ENCODE measurements at places on chromosomes 11 and 22.

GRCh38 chr22:25816522-25817059 is 74.6 kb downstream of the MYO18B start:
- DNase-seq = no peak

- no peak for DNase-seq
Observed at GRCh38 chr11:134429106-134429505, 17.1 kb upstream of the B3GAT1 start.

- DNase-seq = no peak
Observed at GRCh38 chr22:27467711-27468110, 333.8 kb downstream of the MN1 start.

DNA sequence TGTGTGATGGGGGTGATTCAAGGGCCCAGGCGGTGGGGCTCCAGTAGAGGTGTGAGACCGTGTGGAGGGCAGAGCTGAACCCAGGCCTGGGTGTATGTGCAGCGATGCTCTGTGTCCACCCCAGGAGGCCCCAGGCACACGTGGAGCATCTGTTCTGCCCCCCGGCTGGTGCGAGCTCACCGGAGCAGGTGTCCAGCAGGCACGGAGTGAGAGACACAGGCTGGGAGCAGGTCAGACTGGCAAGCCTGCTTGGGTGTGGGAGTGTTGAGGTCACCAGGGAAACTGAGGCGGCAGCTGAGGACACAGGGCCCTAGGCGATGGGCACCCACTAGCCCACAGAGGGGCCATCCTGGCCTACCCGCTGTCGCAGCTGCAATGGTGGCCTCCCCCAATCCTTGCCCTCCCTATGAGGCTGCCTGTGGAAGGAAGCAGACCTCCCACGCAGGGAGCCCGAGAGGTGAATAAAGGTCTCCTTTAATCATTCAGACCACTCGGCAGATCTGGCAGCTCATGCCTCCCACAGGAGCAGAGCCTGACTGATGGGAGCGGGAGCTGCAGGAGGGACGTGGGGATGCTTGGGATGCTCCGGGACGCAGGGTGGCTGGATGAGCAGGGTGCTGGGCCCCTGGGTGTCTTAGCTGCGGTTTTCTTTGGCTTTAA is 1165.1 kb downstream of the BRD1 start:
- peak; percentile 30 for DNase-seq

DNA sequence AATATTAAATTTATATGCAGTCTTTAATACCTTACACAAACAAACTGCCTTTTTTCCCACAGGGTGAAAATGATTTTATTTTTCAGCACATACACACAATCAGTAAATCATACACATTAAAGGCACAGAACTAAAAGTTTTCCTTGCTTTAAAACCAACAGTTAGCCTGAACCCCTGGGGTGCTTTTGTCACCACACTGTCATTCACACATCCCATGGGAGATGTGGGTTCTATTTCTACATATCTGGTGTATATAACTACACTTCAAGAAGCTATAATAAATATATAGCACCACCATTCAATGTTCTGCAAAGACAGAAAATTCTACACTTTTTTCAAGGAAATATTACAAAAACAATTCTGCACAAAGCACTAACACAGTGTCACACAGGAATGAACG is 197.0 kb downstream of the GUCY1A2 start:
- no peak for DNase-seq

GRCh38 chr11:121958323-121958970 is 157.6 kb downstream of the BLID start:
- no peak for DNase-seq

- DNase-seq = no peak
Observed at GRCh38 chr11:83249972-83250593, 36.1 kb downstream of the CCDC90B start.

DNA sequence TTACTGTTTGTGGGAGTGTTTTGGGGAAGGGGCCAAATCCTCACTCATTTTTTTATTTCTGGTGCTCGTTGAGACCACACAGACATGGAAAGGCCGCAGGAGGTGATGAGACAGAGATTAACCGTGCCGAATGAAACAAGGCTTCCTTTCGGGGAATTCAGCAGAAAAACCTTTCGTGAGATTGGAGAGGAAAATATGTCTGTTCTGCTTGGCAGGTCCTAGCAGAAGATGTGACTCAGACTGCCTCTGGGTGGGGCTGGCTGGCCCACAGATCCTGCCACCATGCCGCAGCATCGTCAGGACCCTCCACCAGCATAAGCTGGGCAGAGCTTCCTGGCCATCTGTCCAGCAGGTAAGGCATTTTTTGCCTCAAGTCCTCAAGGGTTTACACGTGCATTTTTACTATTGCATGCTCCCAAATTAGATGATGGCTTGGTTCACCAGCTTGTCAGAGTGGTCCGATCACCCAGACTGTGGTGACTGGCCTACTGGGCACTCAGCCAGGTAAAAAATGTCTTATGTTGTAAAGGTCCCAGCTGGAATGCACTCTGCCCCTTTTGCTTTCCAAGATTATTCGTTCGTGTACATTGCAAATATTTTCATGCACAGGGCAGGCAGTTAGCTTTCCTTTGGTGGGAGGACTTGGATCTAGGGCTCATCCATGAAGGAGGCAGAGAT is 1.5 kb downstream of the DDB2 start:
- DNase-seq = no peak

DNA sequence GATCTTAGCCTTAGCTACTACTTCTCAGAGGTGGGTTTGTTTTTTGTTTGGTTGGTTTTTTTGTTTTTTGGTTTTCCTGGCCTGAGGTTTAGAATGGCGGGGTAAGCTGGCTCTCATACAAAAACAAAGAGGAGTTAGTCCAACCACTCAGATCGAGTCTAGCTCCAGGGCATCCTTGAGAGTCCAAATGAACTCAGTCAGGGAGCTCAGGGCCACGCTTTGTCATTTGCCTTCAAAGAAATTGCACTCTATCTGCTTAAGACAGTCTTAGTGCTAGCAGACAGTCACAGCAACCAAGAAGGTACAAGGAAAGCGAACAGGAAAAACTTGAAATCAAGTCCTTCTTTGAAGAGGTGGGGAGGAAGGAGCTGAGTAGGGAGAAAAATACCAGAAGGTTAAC is 11.1 kb downstream of the C11orf42 start:
- no peak for DNase-seq

DNA sequence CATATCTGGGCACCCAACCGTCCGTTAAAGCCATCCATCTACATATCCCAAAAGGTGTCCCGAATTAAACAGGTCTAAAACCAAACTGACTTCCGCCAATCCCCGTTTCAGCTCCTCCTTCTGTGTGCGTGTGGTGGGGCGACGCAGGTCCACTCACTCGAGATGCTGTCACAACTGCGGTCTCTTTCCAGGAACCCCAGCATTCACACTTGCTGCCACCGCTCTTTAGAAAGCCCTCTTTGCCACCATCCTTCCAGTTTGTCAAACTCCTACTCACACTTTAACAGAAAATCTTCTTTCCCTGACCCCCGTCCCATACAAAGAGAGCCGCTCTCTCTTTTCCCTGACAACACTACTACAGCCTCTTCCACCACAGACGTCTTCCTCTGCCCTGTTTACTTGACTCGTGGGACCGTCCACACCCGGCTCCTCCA is 467 bp downstream of the ESS2 start:
- DNase-seq = no peak

- DNase-seq = no peak
Observed at GRCh38 chr11:44673688-44674087, 53.1 kb upstream of the TSPAN18 start.

DNA sequence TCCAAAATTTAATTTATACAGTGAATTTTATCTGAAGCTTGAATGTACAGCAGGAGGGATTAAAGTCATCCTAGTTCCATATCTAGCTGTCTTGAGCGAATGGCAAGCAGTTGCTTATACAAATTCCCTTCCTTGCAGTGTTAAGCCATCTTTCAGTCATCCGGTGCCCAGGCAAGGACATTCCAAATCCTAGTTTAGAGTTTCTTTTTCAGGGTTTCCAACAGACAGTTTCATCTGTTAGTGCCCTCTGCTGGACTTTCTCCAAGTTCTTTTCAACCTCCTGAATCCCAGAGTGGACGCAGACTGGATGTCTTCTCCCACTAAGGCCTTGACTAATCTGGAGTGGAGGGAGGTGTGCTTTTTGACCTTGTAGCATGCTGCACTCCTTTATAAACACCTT is 45.4 kb downstream of the GRAMD1B start:
- peak; percentile 16 for DNase-seq

DNA sequence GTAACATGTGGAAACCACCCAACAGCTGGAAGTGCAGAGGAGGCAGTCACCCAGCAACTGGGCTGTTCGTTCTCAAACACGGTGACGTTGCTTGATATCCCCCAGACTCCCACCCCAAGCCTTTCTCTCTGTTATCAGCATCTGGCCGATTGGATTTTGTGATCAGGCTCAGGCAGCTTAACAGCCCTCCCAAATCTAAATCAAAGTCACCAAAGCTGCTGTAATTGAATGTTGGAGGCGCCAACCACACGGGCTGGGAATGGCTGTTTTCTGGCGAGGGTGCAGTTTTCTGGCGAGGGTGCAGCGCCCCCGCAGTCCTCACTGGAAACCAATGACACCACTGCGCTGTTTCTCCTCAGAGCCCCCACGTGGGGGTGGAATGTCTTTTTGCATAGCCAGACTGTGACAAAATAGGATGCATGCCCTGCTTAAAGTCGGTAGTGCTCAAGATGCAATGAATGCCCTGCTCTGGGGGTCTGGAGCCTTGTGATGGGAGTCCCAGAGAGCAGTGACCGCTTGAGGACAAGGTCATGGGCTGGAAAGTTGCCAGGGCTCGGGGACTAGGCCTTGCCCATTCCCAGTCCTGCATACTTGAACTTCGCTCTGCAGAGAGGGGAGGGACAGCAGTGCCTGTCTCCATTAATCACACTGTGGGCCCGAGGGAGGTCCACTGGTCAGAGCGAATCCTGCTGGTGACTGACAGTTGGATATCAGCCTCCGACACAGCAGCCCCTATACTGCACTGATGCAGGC is 105.3 kb downstream of the MORC2 start:
- DNase-seq = no peak

DNA sequence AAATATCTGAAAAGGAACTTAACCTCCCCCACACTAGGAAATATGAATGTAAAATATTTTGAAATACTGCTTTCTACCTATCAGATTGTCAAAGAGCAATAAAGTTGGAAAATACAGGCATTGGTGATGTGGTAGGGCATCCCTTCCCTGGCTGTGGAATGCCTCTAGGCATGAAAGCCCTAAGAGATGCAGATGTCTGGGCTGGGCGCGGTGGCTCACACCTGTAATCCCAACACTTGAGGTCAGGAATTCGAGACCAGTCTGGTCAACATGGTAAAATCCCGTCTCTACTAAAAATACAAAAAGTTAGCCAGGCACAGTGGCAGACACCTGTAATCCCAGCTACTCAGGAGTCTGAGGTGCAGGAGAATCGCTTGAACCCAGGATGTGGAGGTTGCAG is 22.0 kb downstream of the ARAP1 start:
- no peak for DNase-seq

DNA sequence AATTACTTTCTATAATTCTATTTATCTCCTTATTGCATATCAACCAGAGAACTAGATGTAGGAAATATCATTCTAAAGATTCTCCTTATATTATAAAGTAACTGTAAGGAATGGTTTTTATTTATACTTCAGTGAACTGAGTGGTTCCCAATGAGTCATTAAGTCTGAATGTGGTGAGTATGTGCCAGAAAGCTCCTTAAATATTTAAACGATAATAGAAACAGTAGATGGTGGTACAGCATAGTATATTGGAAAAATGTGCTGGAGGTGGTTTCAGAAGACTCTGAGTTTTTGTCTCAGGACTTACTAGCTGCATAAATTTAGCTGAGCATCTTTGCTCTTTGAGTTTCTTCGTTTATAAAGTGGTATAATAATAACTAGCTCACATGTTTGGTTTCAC is 653.5 kb downstream of the FAM181B start:
- DNase-seq = no peak

DNA sequence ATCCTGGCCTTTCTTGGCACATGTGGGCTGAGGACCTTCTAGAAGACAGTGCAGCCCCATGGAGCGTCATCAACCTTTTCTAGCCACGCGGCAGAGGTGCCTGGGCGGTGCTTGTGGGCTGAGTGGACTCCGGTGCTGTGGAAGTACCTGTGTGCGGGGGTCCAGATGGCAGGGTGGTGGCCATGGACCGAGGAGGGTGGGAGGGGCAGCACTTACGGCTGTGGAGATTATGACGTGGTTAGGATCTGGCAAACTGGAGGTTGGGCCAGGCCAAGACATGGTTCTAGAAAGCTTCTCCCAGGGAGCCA is 2.0 kb downstream of the TUB start:
- no peak for DNase-seq

DNA sequence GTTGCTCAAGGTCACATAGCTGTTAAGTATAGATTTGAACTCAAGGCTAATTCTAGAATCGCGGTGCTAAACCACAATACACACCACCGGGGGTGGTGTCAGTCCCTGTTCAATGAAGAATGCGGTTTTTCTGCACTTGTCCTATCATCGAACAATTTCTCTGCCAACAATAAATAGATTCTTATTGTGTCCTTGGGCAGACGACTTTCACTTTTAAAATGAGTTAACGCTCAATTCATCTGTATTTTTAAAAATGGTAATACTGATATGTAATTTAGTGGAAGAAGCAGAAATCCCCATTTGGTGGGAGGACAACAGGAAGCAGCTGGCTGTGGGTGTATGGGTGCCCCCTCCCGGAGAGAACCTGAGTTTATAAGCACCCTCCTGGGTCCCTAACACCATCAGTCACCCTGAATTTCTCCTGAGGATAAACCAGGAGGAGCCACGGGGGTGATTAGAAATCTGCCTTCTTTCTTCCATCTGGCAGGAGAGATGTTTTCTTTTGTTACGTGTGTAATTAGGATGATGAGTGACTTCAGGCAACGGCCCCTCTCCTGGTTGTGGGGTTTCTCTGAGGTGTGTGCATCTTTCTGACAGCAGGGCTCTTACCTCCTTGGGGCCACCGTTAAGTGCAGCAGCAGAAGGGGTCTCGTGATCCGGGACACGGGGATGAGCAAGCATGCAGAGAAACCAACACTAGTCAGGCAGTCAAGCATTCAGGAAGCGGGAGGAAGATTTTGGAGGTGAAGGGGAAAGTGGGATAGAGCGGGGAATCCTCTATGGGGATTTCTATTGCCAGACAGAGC is 87.7 kb downstream of the GRAMD1B start:
- DNase-seq = no peak

DNA sequence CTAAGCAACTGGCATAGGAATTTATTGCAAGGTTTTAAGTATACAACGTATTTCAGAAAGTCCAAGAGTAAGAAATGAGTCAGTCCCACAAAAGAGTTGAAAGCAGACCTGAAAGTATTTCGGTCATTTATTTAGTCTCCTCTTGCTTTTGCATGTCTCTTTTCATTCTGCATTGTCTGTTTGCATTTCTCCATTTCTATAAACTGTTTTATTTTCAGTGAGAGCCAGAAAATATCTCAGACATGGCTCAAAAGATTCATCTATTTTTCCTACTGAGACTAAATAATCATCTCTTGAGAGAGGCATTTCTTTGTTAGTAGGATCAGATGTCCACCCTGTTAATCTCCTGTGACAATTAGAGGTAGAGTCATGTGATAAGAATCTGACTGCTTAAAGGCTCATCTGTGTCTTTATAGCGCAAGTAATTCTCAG is 219.1 kb upstream of the CCDC179 start:
- no peak for DNase-seq

GRCh38 chr22:42617155-42617983 is 2.7 kb upstream of the POLDIP3 start:
- no peak for DNase-seq
